ENCODE measurements at places on chromosomes 4 and X.

DNA sequence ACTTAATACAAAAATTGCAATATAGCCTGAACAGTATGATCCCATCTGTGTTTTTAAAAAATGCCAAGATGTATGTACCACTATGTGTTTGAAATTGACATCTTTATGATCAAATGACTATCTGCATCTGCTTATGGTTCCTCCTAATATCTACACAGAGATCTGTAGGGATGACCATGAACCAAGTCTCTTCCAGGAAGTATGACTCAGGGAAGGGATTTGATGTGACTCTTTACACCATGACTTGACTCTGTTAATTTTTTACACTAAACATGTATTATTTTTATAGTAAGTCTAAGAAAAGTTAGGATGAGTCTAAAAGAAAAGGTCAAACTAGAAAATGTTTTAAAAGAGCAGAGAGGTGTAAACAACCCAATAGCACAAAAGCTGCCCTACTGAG lies 164.0 kb downstream of the SH3KBP1 start:
- DNase-seq: no peak

- DNase-seq: no peak
Measured at GRCh38 chr4:135007400-135007799, 805.8 kb upstream of the PABPC4L start.

DNA sequence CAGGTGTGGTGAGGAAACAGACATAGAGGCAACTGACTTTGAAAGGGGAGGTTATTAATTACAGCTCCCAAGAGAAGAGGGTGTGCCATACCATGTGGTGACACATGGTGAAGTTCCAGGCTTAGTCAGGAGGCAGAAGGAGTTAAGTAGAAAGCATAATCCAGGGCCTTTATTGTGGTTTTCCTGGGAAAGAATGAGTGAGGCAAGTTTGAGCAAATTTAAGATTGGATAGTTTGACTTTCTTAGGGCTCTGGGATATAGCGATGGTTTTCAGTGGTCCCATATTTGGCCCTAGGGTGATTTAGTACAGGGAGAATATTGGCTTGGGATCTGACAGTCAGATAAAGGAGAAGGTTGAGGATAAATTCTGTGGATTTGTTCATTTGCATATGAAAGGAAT lies 495.9 kb upstream of the FSTL5 start:
- DNase-seq: no peak

- no peak for DNase-seq
Measured at GRCh38 chr4:73609706-73610105, 10.5 kb downstream of the RASSF6 start.

DNA sequence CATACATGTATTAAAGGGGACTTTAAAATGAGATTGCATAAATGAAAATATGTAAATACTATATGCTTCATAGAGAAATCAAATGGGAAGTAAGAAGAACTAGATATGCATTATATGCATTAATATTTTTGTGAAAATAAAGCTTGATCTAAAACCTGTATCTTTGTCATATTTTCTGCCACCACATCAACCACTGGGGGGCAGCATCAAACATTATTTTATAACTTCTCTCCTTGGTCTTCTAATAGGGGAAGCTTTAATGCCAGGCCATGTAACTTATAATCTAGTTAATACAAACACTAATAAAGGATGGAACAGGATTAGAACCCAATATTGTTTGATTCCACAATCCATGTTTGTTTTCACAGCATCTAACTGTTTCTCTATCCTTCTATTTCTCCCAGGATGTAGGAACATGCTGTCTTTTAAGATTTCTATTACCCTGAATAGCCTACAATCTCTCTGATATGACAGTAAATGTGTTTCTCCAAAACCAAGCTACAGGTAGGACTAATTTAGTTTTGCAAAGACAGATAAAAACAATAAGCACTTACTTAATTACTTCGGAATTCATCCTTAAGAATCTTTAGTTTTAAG lies 10.0 kb downstream of the QRFPR start:
- no peak for DNase-seq

DNA sequence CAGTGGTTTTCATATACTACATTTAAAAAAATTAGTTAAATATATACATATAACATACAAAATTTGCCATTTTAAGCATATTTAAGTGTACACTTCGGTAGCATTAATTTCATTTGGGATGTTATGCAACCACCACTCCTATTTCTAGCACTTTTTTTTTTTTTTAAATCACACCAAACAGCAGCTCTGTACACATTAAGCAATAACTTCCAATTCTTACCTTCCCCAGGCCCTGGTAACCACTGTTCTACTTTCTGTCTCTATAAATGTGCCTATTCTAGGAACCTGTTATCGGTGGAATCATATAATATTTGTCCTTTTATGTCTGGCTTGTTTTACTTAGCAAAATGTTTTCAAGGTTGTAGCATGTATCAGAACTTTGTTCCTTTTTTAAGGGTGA lies 39.1 kb downstream of the TMEM164 start:
- no peak for DNase-seq
